ENCODE measurements at places on chromosomes 4 and X.

GRCh38 chr4:118810991-118811764 lies 24.7 kb downstream of the SEC24D start:
- no peak for DNase-seq

DNA sequence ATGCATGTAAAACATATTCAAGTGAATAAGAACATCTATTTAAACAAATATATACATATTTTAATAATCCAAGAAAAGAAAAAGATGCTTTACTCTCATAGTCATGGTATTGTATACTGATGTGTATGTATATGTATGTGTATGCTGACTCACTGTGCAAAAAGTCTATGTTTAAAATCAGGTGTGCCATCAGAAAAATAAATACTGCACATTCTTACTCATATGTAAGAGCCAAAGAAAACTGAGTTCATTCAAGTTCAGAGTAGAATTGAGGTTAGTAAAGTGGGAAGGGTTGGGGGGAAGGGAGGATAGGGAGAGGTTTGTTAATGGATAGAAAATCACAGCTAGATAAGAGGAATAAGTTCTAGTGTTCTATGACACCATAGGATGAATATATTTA lies 403.9 kb upstream of the SMIM31 start:
- DNase-seq, result no peak

DNA sequence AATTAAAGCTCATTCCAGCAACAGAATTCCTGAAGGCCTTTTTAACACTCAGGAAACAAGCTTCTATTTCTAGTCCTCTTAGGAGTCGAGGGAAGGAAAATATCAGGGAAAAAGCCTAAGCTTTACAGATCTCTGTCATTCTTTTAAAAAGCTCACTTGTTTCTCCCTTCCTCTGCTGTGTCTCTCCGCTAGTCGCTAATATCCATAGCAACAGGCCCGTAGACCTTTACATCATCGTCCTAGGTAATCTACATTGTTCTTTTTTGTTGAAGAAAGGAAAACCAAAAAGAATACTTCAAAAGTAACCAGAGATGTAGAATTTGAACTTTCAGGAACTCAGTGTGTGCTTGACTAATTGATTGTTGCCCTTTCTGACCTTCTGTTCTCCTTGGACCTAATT lies 45.9 kb upstream of the MTMR1 start:
- no peak for DNase-seq

DNA sequence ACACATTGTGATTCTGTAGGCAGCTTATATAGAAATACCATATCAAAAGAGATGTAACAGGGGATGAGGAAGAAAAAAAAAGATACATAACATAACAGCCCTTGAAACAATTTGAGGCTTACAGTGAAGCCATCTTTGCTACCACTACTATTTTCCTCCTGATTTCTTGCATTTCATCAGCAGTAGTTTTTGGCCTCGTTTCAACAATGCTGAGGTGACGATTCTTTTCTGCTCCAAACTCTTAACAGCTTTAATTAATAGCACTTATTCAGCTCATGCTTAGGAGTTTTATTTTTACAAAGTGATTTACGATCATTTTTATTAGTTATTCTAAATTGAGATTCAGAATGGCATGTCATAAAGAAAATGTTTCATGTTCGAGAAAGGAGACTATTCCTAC lies 163.2 kb downstream of the DCK start:
- DNase-seq, result no peak

- no peak for DNase-seq
These were observed 32.3 kb downstream of the RASL11B start for GRCh38 chr4:52894443-52894842.

Data from effector CD8-positive, alpha-beta T cell (primary cell).